IPS DF 6.9 (cell line): ENCODE measurements at places on chromosomes 6 and 20.
A peak's percentile ranks its signal among the peaks of the same experiment; 100 is the strongest.

GRCh38 chr6:18293076-18293904, 29.0 kb upstream of the DEK start:
- DNase-seq, result no peak
- no peaks in the 10 kb centered on the region for H3K27me3 ChIP-seq
- no peaks in the 10 kb centered on the region for H3K36me3 ChIP-seq
- H3K27ac ChIP-seq, result no peak overlapping the region

GRCh38 chr20:59207235-59207634, 43.6 kb downstream of the ZNF831 start:
- no peak overlapping the region for H3K4me3 ChIP-seq
- no peaks in the 10 kb centered on the region for H3K4me1 ChIP-seq
- no peaks in the 10 kb centered on the region for H3K36me3 ChIP-seq
- no peaks in the 10 kb centered on the region for H3K27me3 ChIP-seq

GRCh38 chr20:21232546-21233280, 70.4 kb upstream of the XRN2 start:
- H3K4me1 ChIP-seq, result no peaks in the 10 kb centered on the region; the same call in 1 of the 2 replicates
- no peak overlapping the region for H3K4me3 ChIP-seq
- peaks cover 3% of the 10 kb centered on the region; the same call in 1 of the 2 replicates for H3K36me3 ChIP-seq
- no peak overlapping the region for H3K27ac ChIP-seq
- DNase-seq, result no peak
- H3K27me3 ChIP-seq, result no peaks in the 10 kb centered on the region

DNA sequence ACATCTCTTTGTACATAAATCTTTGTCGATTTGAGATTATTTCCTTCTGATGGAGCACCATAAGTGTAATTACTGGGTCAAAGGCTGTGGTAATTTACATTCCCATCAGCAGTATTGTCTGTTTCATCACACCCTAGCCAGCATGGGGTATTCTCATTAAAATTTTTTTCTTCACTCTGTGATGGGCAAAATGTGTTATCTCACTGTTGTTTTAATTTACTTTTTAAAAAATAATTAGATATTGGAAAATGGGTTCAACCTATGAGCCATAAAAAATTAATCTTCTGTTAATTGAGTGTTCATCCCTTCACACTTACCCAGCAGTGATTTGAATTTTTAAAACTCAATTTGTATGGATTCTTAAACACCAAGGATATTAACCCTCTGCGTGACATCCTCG, 44.0 kb upstream of the NNAT start:
- no peaks in the 10 kb centered on the region for H3K36me3 ChIP-seq
- no peak overlapping the region for H3K4me3 ChIP-seq
- H3K27me3 ChIP-seq, result no peaks in the 10 kb centered on the region
- no peak overlapping the region for H3K27ac ChIP-seq
- no peak for DNase-seq

GRCh38 chr6:145261758-145262157, 473.6 kb downstream of the EPM2A start:
- H3K4me1 ChIP-seq, result no peaks in the 10 kb centered on the region
- no peaks in the 10 kb centered on the region for H3K36me3 ChIP-seq
- H3K4me3 ChIP-seq, result no peak overlapping the region
- no peaks in the 10 kb centered on the region for H3K27me3 ChIP-seq
- no peak for DNase-seq
- H3K27ac ChIP-seq, result no peak overlapping the region

DNA sequence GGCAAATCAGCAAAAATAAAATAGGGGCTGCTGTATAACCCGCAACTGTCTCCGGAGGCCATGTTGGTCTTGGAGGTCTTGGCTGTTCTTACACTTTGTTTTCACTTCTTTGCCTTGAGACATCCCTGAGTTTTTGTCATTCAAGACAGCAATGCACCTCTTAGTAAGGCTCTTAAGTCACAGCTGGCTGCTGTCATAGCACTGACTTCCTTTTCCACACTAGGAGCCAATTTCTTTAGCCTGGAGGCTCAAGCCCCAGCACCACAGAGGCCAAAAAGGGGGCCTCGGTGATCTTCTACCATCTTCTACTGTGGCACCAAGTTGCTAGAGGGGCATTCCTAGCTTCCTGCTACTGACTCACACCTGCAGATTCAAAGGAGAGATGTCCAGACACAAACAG, 536.3 kb downstream of the CDH26 start:
- no peaks in the 10 kb centered on the region for H3K36me3 ChIP-seq
- H3K27me3 ChIP-seq, result no peaks in the 10 kb centered on the region
- DNase-seq, result no peak
- 0 out of 2 replicates have a peak, but pooled peaks cover 2% of the 10 kb centered on the region for H3K4me1 ChIP-seq

GRCh38 chr6:126180585-126180984, 159.3 kb upstream of the CENPW start:
- H3K27ac ChIP-seq, result no peak overlapping the region
- H3K27me3 ChIP-seq, result no peaks in the 10 kb centered on the region
- no peak overlapping the region for H3K4me3 ChIP-seq
- 0 out of 2 replicates have a peak, but pooled peaks cover 2% of the 10 kb centered on the region for H3K4me1 ChIP-seq
- H3K36me3 ChIP-seq, result no peaks in the 10 kb centered on the region

- H3K4me1 ChIP-seq, result no peaks in the 10 kb centered on the region
- H3K4me3 ChIP-seq, result no peak overlapping the region
- no peak overlapping the region for H3K27ac ChIP-seq
- no peaks in the 10 kb centered on the region for H3K27me3 ChIP-seq
- peak; percentile 18 for DNase-seq
- no peaks in the 10 kb centered on the region for H3K36me3 ChIP-seq
These were observed 48.9 kb downstream of the HIVEP1 start for GRCh38 chr6:12060780-12061609.

DNA sequence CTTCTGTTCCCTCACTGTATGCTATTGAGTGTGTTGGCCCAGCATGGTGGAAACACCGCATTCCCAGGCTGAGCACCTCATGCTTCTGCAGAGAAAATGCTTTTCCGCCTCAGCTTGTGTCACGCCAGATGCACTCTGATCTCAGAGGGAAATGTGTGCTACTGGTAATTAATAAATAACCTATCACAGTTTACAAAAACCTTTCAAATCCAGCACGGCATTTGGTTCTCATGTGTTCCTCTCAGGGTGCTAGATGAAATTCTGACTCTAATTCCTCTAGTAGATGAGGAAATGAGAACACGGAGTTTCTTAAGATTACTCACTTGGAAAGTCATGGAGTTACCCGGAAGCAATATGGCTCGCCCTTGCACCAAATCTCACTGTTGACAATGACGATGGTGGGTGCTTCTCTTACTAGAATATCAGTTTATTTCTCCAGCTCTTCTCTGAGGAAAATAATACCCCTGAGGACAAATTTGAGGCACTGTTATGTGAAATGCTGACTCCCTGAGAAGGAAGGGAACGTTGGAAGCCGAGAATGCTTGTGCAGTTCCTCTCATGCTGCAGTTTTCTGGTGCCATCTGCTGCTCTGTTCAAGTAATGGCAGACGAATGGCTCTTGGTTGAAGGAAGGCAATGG, 116.6 kb downstream of the RNF144B start:
- H3K27me3 ChIP-seq, result no peaks in the 10 kb centered on the region
- H3K36me3 ChIP-seq, result no peaks in the 10 kb centered on the region
- no peaks in the 10 kb centered on the region for H3K4me1 ChIP-seq
- no peak overlapping the region for H3K27ac ChIP-seq
- DNase-seq, result peak; percentile 64

- no peak overlapping the region for H3K27ac ChIP-seq
- peaks cover 9% of the 10 kb centered on the region for H3K4me1 ChIP-seq
- no peaks in the 10 kb centered on the region for H3K27me3 ChIP-seq
- no peak for DNase-seq
These were observed 25.3 kb upstream of the CCND3 start for GRCh38 chr6:41966961-41967311.

DNA sequence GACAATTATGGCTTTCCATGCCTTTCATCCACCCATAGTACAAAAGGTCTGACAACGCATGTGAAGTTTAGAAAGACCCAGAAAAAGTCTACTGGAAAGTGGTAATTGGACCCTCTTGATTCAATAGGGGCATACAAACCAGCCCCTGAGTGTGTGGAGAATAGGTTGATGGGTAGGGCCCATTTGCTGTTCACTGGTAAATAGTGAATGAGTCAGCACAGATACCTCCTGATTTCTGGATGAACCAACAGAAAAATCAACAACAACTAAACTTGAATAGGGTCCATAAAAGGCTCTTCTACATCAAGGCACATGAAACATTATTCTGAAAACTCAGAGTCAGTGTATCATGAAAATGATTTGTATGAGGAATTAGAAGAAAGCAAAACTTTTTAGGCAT, 235.4 kb upstream of the SLC35B3 start:
- DNase-seq, result no peak
- H3K27me3 ChIP-seq, result no peaks in the 10 kb centered on the region
- no peak overlapping the region for H3K4me3 ChIP-seq
- no peaks in the 10 kb centered on the region for H3K4me1 ChIP-seq

- no peaks in the 10 kb centered on the region for H3K4me1 ChIP-seq
- no peak overlapping the region for H3K27ac ChIP-seq
- no peaks in the 10 kb centered on the region for H3K27me3 ChIP-seq
- H3K36me3 ChIP-seq, result no peaks in the 10 kb centered on the region
These were observed 33.1 kb upstream of the TNFRSF21 start for GRCh38 chr6:47342824-47343223.

- no peaks in the 10 kb centered on the region for H3K4me1 ChIP-seq
- H3K27me3 ChIP-seq, result no peaks in the 10 kb centered on the region
- H3K4me3 ChIP-seq, result no peak overlapping the region
- no peaks in the 10 kb centered on the region for H3K36me3 ChIP-seq
- no peak overlapping the region for H3K27ac ChIP-seq
These were observed 187.8 kb downstream of the SYNDIG1 start for GRCh38 chr20:24657196-24657595.

DNA sequence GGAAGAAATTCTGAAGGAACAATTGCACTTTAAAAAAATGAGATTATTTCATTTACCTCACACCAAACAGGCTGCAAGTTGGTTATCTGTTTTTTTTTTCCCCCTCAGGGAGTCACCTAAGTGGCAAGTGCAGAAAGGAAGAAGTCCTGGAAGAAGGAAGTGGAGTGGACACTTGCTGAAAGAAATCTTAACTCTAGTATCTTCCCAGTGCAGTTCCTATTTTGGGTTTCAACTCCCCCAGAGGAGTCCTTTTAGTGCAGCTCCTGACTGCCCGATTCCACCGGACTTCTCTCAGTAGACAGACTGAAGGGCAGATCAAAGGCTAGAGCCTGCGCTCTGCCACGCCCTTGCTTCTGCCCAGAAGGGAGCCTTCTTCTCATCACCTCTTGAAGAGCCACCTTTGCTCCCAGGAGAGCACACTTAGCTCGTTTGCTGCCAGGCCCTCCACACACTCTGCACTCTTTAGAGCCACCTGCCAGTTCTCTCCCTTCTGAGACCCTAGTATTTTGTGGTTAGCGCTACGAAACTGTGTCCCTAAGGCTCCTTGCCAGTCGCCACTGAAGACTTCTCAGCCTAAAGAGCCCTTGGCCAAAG, 4.9 kb downstream of the MTCL3 start:
- peaks cover 3% of the 10 kb centered on the region; the same call in 1 of the 2 replicates for H3K4me1 ChIP-seq
- 0 out of 2 replicates have a peak, but pooled peaks cover 1% of the 10 kb centered on the region for H3K27me3 ChIP-seq
- no peak overlapping the region for H3K27ac ChIP-seq
- peaks cover 2% of the 10 kb centered on the region; the same call in 1 of the 2 replicates for H3K36me3 ChIP-seq
- peak overlapping the region; percentile 33; the same call in 1 of the 2 replicates for H3K4me3 ChIP-seq
- DNase-seq, result no peak

DNA sequence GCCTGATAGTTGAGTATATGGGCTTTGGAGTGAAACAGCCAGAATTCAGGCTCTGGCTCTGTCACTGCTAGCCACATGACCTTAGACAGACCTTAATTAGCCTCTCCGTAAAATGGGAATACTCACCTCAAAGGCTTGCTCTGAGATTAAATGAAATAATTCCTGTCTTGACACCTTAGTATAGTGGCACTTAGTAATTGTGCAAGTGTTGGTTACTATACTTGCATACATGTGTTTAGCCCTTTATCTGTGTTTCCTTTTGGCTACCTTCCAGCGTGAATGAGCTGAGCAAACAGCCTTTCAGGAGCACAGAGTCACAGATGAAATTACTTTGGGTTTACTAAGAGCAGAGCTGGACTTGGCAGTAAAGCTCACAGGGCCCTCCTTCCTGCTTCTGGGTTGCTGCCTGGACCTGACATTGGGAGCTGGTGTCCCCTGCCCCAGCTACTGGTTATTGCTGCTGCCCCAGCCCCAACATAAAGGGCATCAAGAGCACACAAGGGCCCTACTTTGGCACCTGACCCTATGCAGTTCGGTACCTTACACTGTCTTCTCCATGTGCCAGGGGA, 32.8 kb downstream of the CD164 start:
- H3K4me3 ChIP-seq, result no peak overlapping the region
- no peaks in the 10 kb centered on the region for H3K4me1 ChIP-seq
- no peak overlapping the region for H3K27ac ChIP-seq
- no peak for DNase-seq
- no peaks in the 10 kb centered on the region for H3K36me3 ChIP-seq

- H3K27ac ChIP-seq, result no peak overlapping the region
- H3K27me3 ChIP-seq, result no peaks in the 10 kb centered on the region
- H3K36me3 ChIP-seq, result no peaks in the 10 kb centered on the region
- no peaks in the 10 kb centered on the region; the same call in 1 of the 2 replicates for H3K4me1 ChIP-seq
- no peak overlapping the region for H3K4me3 ChIP-seq
These were observed 20.3 kb downstream of the ENPP1 start for GRCh38 chr6:131828080-131828479.

DNA sequence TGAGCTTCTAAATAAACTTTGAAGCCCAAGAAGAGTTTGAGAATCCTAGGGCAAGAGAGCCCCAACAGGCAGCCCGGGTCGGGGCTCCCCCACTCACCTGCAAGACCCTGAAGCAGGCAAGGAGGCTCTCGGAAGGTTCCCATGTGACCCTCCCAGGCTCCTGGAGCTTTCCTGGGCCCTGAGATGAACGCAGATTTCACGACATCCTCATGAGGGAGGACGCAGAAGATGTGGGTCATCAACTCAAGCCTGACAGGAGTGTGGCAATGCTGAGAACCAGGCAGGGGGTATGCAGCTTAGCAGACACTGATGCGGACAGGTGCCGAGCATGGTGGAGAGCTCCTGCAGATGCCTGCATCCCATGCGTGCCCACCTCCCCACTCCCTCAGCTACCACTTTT, 184.5 kb upstream of the SLC24A3 start:
- no peaks in the 10 kb centered on the region for H3K27me3 ChIP-seq
- H3K36me3 ChIP-seq, result no peaks in the 10 kb centered on the region
- no peak overlapping the region for H3K27ac ChIP-seq

GRCh38 chr6:54519161-54519560, 210.9 kb downstream of the TINAG start:
- no peak for DNase-seq
- no peaks in the 10 kb centered on the region for H3K4me1 ChIP-seq
- H3K27ac ChIP-seq, result no peak overlapping the region
- no peaks in the 10 kb centered on the region for H3K36me3 ChIP-seq
